ENCODE measurements at places on chromosomes 11 and 22.
A peak's percentile ranks its signal among the peaks of the same experiment; 100 is the strongest.

DNA sequence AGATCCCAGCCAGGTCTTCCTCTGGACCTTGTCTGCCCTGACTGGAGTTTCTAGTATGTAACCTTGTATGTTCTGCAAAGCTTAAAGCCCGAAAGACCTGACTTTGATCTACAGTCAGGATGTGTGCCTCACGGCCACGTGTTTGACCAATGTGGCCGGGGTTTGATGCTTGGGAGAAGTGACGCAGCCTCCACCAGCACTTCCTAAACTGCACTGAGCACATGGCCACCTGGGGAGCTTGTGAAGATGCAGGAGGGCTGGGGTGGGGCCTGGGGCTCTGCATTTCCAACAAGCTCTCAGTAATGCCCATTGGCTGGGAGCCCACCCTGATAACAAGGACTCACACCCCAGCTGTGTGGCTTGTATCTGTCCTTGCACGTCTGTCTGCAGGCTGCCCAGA is 53.2 kb downstream of the NAT10 start:
- DNase-seq: no peak

DNA sequence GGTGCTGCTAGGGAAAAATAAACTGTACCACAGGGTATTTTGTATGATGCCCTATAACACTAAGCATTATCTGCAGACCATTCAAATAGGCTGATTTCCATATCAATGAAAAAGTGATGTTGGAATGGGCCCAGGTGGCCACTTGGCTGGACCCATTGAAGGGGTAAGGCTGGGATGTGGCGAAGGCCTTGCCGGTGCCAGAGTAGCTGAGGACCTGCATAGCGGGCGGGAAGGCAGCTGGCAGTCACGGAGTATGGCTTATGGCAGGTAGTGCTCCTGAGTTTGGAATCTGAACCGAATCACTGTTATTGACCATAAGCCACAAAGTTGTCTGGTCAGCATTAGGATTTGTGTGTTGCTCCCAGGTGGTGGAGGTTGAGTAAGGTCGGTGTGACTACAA is 131.0 kb downstream of the MICAL2 start:
- no peak for DNase-seq

- DNase-seq: peak; percentile 35
Observed at GRCh38 chr11:20131788-20132666, 28.2 kb downstream of the DBX1 start.

DNA sequence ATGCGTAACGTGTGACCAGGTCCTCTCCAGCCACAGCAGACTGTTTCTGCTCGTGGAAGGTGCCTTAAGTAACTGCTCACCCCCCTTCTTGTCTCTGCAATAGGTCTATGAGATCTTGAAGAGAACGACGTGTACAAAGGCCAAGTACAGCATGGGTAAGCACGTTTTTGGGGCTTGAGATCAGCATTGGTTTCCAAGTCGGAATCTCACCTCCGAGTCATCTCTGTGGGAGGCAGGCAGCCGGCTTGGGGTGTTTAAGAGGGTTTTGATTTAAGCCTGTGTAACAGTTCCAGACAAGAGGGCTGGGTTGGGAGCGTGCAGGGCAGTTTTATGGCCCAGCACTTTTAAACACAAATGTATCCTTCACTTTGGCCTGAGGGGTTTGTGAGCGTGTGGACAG is 30.1 kb downstream of the ANO1 start:
- DNase-seq: no peak

Data from nucleus accumbens (tissue), 56 donors.